ENCODE measurements at places on chromosomes 5 and 9.

DNA sequence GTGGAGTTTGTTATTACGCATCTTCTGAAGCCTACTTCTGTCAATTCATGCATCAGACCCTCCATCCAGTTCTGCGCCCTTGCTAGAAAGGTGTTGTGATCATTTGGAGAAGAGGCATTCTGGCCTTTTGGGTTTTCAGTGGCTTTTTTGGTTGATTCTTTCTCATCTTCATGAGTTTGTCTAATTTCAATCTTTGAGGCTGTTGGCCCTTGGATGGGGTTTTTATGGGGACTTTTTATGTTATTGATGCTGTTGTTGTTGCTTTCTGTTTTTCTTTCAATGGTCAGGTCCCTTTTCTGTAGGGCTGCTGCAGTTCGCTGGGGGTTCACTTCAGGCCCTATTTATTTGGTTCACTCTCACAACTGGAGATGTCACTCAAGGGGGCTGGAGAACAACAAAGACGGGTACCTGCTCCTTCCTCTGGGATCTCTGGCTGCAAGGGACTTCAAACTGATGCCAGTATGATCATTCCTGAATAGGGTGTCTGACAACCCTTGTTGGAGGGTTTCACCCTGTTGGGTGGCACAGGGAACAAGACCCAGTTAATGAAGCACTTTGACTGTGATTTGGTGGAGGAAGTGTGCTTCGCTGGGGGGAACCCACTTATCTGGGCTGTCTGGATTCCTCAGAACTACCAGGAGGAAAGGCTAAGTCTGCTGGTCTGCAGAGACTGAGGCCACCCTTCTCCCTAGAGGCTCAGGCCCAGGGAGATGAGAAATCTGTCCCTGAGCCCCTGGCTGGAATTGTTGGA, 226.7 kb upstream of the PTGER4 start:
- H3K4me3 ChIP-seq, result no peak overlapping the region
- no peaks in the 10 kb centered on the region for H3K36me3 ChIP-seq
- no peak for DNase-seq
- H3K4me1 ChIP-seq, result no peaks in the 10 kb centered on the region
- H3K27ac ChIP-seq, result no peak overlapping the region
- no peaks in the 10 kb centered on the region for H3K27me3 ChIP-seq

- no peaks in the 10 kb centered on the region for H3K36me3 ChIP-seq
- no peaks in the 10 kb centered on the region for H3K4me1 ChIP-seq
- no peaks in the 10 kb centered on the region for H3K27me3 ChIP-seq
- no peak overlapping the region for H3K4me3 ChIP-seq
Observed at GRCh38 chr9:37555786-37556185, 20.4 kb downstream of the FBXO10 start.

- H3K27me3 ChIP-seq, result no peaks in the 10 kb centered on the region
- no peak for DNase-seq
- H3K4me3 ChIP-seq, result no peak overlapping the region
Observed at GRCh38 chr5:131194725-131195124, 24.0 kb downstream of the LYRM7 start.

GRCh38 chr9:31674264-31674663, 710.2 kb upstream of the ACO1 start:
- H3K27me3 ChIP-seq, result no peaks in the 10 kb centered on the region
- H3K27ac ChIP-seq, result no peak overlapping the region
- no peaks in the 10 kb centered on the region for H3K4me1 ChIP-seq
- DNase-seq, result no peak
- H3K4me3 ChIP-seq, result no peak overlapping the region

DNA sequence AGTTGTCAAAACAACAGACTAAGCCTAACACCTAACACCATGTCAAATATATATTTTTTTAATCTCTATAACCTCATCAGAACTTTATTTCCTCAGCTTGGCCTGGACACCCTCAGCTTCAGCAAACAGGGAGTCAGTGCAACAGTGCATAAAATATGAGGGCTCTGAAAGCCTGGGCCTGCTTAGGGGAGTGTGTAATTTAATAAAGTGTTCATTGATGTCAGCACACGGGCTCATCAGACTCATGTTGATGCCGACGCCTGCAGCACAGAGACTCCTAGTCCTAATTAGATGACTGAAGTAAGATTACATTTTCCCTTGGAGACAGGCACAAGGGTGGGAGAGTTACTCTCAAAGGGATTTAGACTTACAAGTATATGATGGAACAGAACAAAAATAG, 37.8 kb downstream of the CDH10 start:
- H3K4me3 ChIP-seq, result no peak overlapping the region
- no peaks in the 10 kb centered on the region for H3K27me3 ChIP-seq
- no peaks in the 10 kb centered on the region for H3K4me1 ChIP-seq
- DNase-seq, result no peak
- H3K27ac ChIP-seq, result no peak overlapping the region
- H3K36me3 ChIP-seq, result no peaks in the 10 kb centered on the region

DNA sequence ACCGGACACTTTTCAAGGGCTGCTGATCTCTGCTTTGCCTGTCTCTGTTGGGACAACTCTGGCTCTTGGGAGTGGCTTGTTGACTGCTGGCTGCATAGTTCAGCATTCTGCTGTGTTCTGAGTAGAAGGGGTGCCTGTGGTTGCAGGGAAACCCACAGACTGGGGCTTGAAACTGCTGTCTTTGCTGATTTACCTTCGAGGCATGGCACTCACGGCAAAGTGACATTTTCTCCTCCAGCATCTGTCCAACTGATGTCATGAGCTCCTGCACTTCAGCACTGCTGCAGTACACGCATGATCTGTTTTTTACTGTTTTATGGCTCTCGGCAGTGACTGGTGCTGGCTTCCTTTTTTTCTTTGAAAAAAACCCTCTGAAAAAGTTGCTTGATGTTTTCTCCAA, 69.2 kb downstream of the SPATA31D1 start:
- H3K36me3 ChIP-seq, result no peaks in the 10 kb centered on the region
- H3K4me1 ChIP-seq, result no peaks in the 10 kb centered on the region
- no peak overlapping the region for H3K27ac ChIP-seq
- H3K27me3 ChIP-seq, result no peaks in the 10 kb centered on the region
- no peak for DNase-seq

GRCh38 chr5:5658226-5658625, 235.7 kb downstream of the ICE1 start:
- no peak overlapping the region for H3K4me3 ChIP-seq
- H3K36me3 ChIP-seq, result no peaks in the 10 kb centered on the region
- no peak for DNase-seq
- no peaks in the 10 kb centered on the region for H3K27me3 ChIP-seq
- H3K4me1 ChIP-seq, result no peaks in the 10 kb centered on the region

- H3K27ac ChIP-seq, result no peak overlapping the region
- H3K36me3 ChIP-seq, result no peaks in the 10 kb centered on the region
- H3K27me3 ChIP-seq, result no peaks in the 10 kb centered on the region
- DNase-seq, result no peak
- no peak overlapping the region for H3K4me3 ChIP-seq
- no peaks in the 10 kb centered on the region for H3K4me1 ChIP-seq
Observed at GRCh38 chr9:17936365-17936764, 357.5 kb downstream of the SH3GL2 start.

GRCh38 chr9:20570756-20571155, 51.5 kb downstream of the MLLT3 start:
- no peak for DNase-seq
- H3K4me1 ChIP-seq, result peaks cover 4% of the 10 kb centered on the region
- no peaks in the 10 kb centered on the region for H3K36me3 ChIP-seq
- H3K27ac ChIP-seq, result no peak overlapping the region
- no peak overlapping the region for H3K4me3 ChIP-seq

- H3K4me3 ChIP-seq, result no peak overlapping the region
- no peak overlapping the region for H3K27ac ChIP-seq
- DNase-seq, result no peak
- H3K27me3 ChIP-seq, result no peaks in the 10 kb centered on the region
- no peaks in the 10 kb centered on the region for H3K36me3 ChIP-seq
Observed at GRCh38 chr5:36422952-36423351, 121.2 kb upstream of the RANBP3L start.

DNA sequence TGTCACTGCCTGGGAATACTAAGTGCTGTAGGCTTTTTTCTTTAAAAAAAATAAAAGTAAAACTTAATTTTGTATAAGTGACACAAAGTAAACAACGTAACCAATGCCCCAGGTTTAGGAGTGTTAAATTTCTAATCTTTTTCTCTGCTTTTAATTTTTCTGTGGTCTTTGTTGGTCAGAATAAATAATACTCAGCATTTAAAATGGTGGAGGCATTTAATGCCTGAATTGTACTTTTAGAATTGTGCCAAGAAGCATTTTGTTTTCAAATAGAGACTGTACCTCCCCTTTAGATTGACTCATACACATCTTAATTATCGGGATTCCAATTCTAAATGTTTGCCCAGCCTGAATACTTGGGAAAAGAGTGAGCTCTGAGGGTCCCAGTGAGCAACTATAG, 1.6 kb downstream of the DMXL1 start:
- no peak overlapping the region for H3K27ac ChIP-seq
- H3K4me3 ChIP-seq, result no peak overlapping the region
- no peaks in the 10 kb centered on the region for H3K27me3 ChIP-seq
- DNase-seq, result no peak
- H3K36me3 ChIP-seq, result no peaks in the 10 kb centered on the region

DNA sequence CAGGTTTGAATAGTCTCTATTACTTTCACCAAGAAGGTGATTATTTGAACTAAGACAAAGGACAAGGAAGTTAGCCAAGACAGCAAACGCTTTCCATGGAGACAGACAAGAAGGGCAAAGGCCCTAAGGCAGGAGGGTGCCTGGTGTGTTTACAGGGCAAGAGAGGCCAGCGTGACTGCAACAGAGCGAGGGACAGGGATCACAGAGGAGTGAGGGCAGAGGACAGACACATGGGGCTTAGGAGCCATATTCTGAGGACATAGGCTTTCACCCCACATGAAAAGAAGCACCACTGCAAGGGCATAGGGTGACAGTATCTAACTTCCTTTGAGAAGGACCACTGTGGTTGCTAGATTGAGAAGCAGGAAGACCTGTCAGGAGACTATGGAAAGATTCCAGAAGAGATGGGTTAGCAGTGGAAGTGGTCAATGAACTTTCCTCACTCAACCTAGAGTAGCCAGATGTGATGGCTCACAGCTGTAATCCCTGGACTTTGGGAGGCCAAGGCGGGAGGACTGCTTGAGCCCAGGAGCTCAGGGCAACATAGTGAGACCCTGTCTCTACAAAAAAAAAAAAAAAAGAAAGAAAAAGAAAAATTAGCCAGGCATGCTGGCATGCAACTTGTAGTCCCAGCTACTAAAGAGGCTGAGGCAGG, 5.0 kb upstream of the HAVCR1 start:
- no peak for DNase-seq
- H3K4me3 ChIP-seq, result no peak overlapping the region
- no peaks in the 10 kb centered on the region for H3K36me3 ChIP-seq
- no peaks in the 10 kb centered on the region for H3K4me1 ChIP-seq
- H3K27me3 ChIP-seq, result no peaks in the 10 kb centered on the region

Data from effector memory CD4-positive, alpha-beta T cell (primary cell).